Uterus (tissue), 4 donors: ENCODE measurements at places on chromosomes 3 and 15. TPM values are rescaled to one million over a fixed set of nuclear protein-coding genes. Genes with fewer than 3 reads are reported as not detected.

GRCh38 chr3:172447611-172448579, at the start of gene GHSR:
TSS of gene GHSR (minus strand) at chr3:172448456. CDS start at chr3:172448413, 43 bp downstream.
- no peak within 1 kb of the TSS for H3K27ac ChIP-seq
- H3K27me3 ChIP-seq = no peaks in the 10 kb centered on the region
- no peaks in the 10 kb centered on the region for H3K4me1 ChIP-seq

DNA sequence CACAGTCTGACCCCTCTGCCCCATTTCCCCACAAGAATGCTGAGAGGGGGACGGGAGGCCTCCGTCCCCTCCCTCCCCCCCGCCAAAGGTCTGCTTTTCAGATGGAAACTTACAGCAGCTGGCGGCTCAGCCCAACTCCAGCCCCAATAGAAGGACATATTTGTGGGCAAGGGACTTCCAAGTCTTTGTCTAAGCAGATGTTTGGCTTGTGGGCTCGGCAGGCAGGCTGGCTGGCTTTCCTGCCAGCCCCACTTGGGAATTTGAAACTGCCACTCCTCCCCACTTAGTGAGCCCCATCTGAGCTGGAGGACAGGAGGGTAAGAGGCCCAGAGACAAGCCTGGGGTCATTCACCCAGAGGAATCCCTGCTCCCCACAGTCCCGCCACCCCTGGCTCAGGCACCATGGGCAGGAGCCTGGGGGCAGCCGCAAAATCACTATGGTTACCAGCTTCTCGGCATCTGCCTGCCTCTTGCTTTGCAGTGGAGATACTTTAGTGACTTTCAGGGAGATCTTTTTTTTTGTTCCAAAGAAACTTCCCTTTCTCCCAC, 53.6 kb downstream of the LMCD1 start:
- no peaks in the 10 kb centered on the region for H3K27me3 ChIP-seq
- no peaks in the 10 kb centered on the region for H3K36me3 ChIP-seq
- H3K4me1 ChIP-seq = peaks cover 26% of the 10 kb centered on the region
- DNase-seq = peak; percentile 56
- no peak overlapping the region for H3K4me3 ChIP-seq

DNA sequence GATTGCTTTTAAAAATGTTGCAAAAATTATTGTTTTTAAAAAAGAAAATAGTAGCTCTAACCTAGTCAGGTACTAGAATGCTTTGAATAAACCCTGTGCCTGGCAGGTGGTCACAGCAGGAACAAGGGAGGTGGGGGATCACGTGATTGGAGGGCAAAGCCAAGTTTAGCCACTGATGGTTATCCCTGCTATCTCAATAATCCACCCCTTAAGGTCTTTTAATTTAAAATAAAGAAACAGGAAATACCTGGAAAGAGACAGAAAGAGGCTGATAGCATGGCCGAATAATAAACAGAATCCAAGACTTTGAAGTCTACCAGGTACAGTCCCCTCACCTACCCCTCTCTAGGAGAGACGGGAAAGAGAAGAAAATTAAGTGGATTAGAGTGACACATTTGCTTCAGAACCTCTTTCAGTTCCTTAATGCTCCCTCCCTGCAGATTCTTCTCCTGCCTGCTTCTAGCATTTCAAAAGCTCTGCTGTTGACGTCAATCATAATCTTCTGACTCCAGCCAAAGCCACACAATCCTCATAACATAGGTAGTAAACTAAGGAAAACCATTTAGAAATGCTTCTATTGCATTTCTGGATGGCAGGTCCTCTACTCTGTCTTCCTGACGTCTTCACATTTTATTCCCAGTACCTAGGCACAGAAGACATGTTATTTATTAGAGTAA, 303.4 kb upstream of the MME start:
- H3K27me3 ChIP-seq = no peaks in the 10 kb centered on the region
- no peak overlapping the region for H3K27ac ChIP-seq
- no peaks in the 10 kb centered on the region for H3K4me1 ChIP-seq
- H3K4me3 ChIP-seq = no peak overlapping the region

- no peaks in the 10 kb centered on the region for H3K27me3 ChIP-seq
- H3K4me1 ChIP-seq = no peaks in the 10 kb centered on the region
- no peaks in the 10 kb centered on the region for H3K36me3 ChIP-seq
- H3K4me3 ChIP-seq = no peak overlapping the region
These were observed 330.7 kb downstream of the FHIT start for GRCh38 chr3:60920519-60920918.

The C3orf22 gene
- total RNA-seq = not detected

GRCh38 chr15:29677871-29678461, 144.3 kb downstream of the TJP1 start:
- H3K36me3 ChIP-seq = no peaks in the 10 kb centered on the region
- no peak overlapping the region for H3K27ac ChIP-seq
- no peak overlapping the region for H3K4me3 ChIP-seq
- no peaks in the 10 kb centered on the region for H3K27me3 ChIP-seq

DNA sequence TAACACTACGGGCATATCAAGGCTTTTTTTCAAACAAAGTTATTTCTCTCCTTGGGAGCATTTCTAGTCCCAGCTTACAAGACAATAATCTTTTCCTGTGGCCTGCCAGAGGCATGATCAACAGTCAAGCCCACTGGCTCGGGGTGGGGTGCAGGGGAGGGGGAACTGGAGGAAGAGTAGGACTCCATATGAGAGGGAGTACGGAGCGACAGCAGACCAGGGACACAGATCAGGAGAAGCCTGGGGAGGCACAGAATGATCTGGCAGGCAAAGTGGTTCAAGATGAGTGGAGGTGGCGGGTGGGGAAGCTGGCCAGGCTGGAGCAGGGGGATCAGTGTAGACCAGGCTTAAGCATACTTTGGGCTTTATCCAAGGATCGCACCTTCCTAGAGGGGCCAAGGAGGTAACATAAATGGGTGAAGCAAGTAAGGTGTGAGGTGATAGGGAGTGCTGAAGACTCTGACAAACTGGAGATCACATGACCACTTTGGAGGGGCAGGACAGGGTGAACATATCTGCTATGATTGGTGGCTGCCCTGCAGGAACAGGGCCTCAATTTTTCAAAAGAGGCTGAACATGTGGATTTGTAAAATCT, 37.4 kb downstream of the KLF15 start:
- H3K4me3 ChIP-seq = no peak overlapping the region
- no peak overlapping the region for H3K27ac ChIP-seq
- no peaks in the 10 kb centered on the region for H3K36me3 ChIP-seq
- no peak for DNase-seq

GRCh38 chr3:6861625-6862000, 698 bp downstream of the GRM7 start:
- no peaks in the 10 kb centered on the region for H3K4me1 ChIP-seq
- no peak for DNase-seq
- H3K27me3 ChIP-seq = no peaks in the 10 kb centered on the region
- H3K36me3 ChIP-seq = no peaks in the 10 kb centered on the region
- H3K4me3 ChIP-seq = peak overlapping the region; percentile 37

DNA sequence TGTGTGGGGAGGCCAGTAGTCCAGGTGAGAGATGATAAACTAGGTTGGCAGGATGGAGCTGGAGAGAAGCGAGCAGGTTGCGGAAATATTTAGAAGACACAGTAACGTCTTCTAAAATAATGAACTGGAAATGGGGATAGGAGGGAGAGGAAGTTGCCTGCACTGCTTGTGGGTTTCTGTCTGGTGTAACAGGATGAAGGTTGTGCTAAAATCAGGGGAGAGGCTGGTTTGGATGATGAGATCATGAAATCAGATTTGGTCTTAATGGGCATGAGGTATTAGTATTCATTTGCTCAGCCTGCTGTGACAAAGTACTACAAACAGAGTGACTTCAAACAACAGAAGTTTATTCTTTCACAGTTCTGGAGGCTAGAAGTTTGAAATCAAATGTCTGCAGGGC, 32.1 kb upstream of the TNFAIP8L3 start:
- no peak overlapping the region for H3K4me3 ChIP-seq
- H3K4me1 ChIP-seq = no peaks in the 10 kb centered on the region
- no peak for DNase-seq
- no peaks in the 10 kb centered on the region for H3K27me3 ChIP-seq

The MESP2 gene
- total RNA-seq = 0.21 TPM

The SYNPR gene
- total RNA-seq = not detected

DNA sequence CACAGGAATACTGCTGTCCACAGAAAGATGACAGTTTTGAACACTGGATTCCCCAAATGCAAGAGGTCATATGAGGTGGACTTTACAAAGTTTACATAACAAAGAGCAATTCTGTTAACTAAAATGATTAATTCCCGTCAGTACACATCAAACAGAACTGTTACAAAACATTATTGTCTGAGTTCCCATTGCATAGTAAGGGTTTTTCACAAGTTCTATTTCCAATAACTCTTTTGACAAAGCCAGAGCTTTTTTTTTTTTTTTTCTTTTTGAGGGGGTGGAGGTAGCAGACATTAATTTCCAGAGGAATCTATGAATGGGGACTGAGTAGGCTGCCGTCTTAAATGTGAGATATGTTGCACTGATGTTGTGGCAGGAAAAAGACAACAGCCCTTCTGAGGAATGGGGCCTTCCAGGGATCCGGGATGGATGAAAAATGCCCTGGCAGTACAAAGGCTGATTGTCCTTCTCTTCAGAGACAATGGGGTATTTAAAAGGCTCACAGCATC, 178.1 kb upstream of the KBTBD8 start:
- no peaks in the 10 kb centered on the region for H3K36me3 ChIP-seq
- H3K4me3 ChIP-seq = no peak overlapping the region
- H3K27ac ChIP-seq = no peak overlapping the region
- no peaks in the 10 kb centered on the region for H3K27me3 ChIP-seq
- H3K4me1 ChIP-seq = no peaks in the 10 kb centered on the region

The SSUH2 gene
- 1.5 TPM for total RNA-seq

GRCh38 chr3:126887686-126888085, 95.2 kb upstream of the PLXNA1 start:
- DNase-seq = no peak
- no peaks in the 10 kb centered on the region for H3K36me3 ChIP-seq
- H3K27ac ChIP-seq = no peak overlapping the region
- no peak overlapping the region for H3K4me3 ChIP-seq

The EHHADH gene
- 3.1 TPM for total RNA-seq

The SUSD5 gene
- 9.5 TPM for total RNA-seq

DNA sequence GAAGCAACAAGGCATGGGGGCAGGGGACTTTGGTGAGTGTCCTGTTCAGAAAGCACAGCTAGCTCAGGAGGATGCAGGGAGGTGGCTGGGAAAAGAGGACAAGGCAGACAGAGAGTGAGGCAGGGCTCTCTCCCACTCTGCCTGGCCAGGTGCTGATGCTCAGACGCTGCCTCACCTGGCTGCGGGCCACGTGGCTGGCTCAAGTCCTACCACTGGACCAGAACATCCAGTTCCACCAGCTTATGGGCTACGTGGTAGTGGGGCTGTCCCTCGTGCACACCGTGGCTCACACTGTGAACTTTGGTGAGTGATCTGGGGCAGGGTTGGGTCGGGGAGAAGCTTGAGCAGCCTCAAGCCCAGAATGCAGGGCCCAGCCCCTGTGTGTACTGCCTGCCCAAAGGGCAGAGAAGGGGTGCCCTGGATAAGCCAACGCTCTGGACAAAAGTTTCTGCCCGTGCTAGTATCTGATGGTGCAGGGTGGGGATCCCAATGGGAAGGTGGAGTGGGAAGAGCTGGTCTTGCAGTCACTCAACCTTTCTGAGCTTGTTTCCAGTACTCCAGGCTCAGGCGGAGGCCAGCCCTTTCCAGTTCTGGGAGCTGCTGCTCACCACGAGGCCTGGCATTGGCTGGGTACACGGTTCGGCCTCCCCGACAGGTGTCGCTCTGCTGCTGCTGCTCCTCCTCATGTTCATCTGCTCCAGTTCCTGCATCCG, 20.9 kb downstream of the NOX5 start:
- H3K27me3 ChIP-seq = no peaks in the 10 kb centered on the region
- no peak overlapping the region for H3K27ac ChIP-seq
- H3K4me1 ChIP-seq = no peaks in the 10 kb centered on the region
- no peak overlapping the region for H3K4me3 ChIP-seq

The SECISBP2L gene
- total RNA-seq = 73.9 TPM

GRCh38 chr3:66470956-66471686, 29.7 kb downstream of the LRIG1 start:
- no peak overlapping the region for H3K4me3 ChIP-seq
- H3K4me1 ChIP-seq = no peaks in the 10 kb centered on the region
- no peaks in the 10 kb centered on the region for H3K36me3 ChIP-seq
- no peaks in the 10 kb centered on the region for H3K27me3 ChIP-seq
- DNase-seq = no peak

- H3K27ac ChIP-seq = no peak overlapping the region
- no peak for DNase-seq
- H3K4me3 ChIP-seq = no peak overlapping the region
- no peaks in the 10 kb centered on the region for H3K36me3 ChIP-seq
These were observed 33.2 kb upstream of the GOLGA8B start for GRCh38 chr15:34616613-34617012.

DNA sequence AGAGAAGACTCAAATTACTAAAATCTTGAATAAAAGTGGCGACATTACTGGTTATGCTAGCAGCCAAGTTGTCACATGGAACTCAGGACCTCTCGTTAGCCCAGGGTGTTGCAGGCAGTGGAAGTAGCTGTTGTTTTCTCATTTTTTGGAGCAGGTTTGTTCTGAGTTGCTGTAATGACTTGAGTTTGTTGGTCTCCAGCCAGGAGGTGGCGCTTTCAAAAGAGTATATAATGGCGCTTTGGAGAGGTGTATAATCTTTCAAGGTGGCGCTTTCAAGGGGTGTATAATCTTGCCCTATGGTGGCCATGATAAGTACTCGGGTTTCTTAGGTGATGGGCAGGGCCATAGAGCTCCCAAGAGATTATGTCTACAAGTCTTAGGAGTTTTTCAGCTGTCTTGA, 632.7 kb downstream of the NTRK3 start:
- H3K27me3 ChIP-seq = no peaks in the 10 kb centered on the region
- H3K27ac ChIP-seq = no peak overlapping the region
- no peak for DNase-seq
- H3K36me3 ChIP-seq = no peaks in the 10 kb centered on the region
- H3K4me3 ChIP-seq = no peak overlapping the region

- H3K27ac ChIP-seq = no peak overlapping the region
- no peak overlapping the region for H3K4me3 ChIP-seq
- no peaks in the 10 kb centered on the region for H3K4me1 ChIP-seq
- no peaks in the 10 kb centered on the region for H3K36me3 ChIP-seq
- DNase-seq = no peak
These were observed 115.9 kb upstream of the ST8SIA2 start for GRCh38 chr15:92277776-92278175.

The GRAMD1C gene
- 0.26 TPM for total RNA-seq

The GCNT3 gene
- total RNA-seq = not detected

DNA sequence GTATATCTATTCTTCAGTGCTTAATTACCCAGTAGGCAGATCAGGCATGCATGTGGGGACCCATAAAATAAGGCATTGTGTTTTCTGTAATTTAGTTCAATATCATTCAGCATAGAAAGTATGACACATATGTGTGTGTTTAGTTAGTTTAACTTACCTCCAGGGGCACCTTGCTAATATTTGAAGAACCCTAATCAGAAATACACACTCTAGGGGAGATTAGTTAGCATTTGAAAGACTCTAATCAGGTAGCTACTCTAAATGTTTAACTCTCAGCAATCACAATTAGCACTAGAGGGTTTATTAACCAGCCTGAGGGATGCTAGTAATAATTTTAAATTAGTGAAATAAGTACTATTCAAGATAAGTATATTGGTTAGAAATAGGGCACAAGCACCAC, 104.5 kb downstream of the ECT2 start:
- H3K27ac ChIP-seq = no peak overlapping the region
- H3K4me3 ChIP-seq = no peak overlapping the region
- H3K4me1 ChIP-seq = no peaks in the 10 kb centered on the region
- H3K36me3 ChIP-seq = no peaks in the 10 kb centered on the region
- DNase-seq = no peak
- no peaks in the 10 kb centered on the region for H3K27me3 ChIP-seq

The SLC22A14 gene
- 0.28 TPM for total RNA-seq

GRCh38 chr15:74172701-74173379, 670 bp upstream of the ISLR start:
- H3K27me3 ChIP-seq = no peaks in the 10 kb centered on the region
- H3K36me3 ChIP-seq = no peaks in the 10 kb centered on the region
- peak overlapping the region; percentile 94 for H3K27ac ChIP-seq
- DNase-seq = peak; percentile 88
- H3K4me1 ChIP-seq = peaks cover 32% of the 10 kb centered on the region

The SPINK8 gene
- total RNA-seq = not detected
